Activated CD4-positive, alpha-beta T cell treated with anti-CD3 and anti-CD28 coated beads, Interleukin-2, amount 10 ng/mL, durations not matched to agents 7 days and 5 days (primary cell): ENCODE measurements at places on chromosomes 7 and 10.

DNA sequence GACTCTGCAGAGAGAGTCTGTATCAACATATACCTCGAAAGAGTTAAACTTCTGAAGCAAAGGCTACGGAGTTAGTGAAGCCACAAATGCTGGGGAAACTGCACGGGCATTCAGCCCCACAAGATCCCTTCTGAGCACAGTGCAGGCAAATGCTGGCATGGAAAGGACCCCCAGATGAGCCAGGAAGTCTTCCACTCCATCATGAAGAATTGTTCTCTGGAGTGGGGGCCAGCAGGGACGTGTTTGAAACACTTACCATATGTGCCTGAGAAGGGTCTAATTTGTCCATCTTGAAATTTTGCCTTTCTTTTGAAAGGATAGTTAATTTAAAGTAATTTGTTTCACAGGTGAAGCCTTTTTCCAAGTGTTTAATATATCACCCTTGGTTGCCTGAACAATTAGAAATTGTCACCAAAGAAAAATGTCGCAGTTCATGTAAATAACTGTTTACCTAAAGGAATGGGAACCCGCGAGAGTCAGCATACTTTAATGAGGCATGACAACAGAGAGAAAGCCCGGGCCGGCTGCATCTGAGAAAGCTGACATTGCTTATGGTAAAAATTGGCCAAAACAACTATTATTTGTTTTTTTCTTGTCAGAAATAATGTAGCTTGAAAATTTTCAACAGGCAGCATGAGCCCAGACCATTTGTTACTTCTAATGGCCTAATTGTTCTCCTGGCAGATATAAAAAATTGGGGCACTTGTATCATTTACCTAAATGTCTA is 287.6 kb upstream of the MGMT start:
- DNase-seq = no peak

GRCh38 chr10:52740913-52741675 is 31.5 kb downstream of the MBL2 start:
- peak; percentile 44 for DNase-seq

- DNase-seq = no peak
Observed at GRCh38 chr7:82507976-82508677, 64.5 kb upstream of the CACNA2D1 start.

DNA sequence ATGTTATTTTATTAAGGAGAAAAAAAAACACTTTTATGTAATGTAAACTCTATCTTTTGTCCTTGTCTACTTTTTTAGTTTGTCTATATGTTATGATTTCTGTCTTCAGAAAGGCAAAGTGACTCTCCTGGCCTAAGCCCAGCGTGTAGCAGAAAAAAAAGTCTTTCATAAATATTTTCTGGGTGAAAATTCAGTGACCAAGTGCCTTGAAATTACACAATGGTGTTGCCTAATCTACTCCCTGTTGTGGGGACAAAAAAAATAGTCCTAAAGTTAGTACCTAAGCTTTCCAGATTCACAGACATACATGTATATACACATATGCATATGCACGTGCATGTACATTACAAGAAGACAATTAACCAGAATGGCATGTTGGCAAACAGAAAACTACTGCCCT is 1257.8 kb upstream of the SORCS1 start:
- no peak for DNase-seq

- no peak for DNase-seq
Observed at GRCh38 chr10:33073641-33074415, 115.8 kb upstream of the ITGB1 start.

GRCh38 chr10:111117528-111118277 is 40.9 kb downstream of the ADRA2A start:
- no peak for DNase-seq

- no peak for DNase-seq
Observed at GRCh38 chr10:71309919-71310318, 9.1 kb upstream of the SLC29A3 start.

GRCh38 chr7:136492366-136492765 is 376.1 kb upstream of the CHRM2 start:
- no peak for DNase-seq

DNA sequence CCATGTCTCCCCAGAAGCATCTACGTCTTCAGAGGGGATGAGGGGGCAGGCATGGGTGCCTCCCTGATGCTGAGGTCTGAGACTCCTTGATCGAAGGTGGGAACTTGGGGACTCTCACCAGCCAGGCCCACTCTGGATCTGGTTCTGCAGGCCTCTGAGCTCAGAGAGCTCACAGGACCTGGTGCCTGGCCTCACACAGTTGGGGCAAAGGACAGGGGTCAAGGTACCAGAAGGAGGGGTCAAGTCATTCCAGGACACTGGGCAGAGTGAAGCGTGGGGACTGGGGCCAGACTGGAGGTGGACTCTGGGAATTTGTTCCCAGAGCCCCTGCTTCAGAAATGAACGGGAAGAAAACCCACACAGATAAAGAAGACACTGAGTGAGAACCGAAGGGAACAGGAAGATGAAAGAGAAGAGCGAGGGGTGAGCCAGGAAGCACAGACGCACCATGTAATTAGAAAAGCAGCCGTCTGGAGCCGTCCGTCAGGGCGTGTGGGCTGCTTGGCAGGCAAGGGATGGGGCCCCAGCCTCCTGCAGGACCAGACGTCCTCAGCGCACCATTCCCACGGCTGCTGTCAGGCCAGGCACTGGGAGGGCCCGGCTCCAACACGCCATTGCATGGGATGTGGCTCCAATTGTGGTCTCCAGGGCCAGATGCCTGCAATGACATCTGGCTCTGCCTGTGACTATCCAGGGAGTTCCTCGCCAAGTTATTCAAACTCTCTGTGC is 47.7 kb downstream of the ZCCHC24 start:
- no peak for DNase-seq

DNA sequence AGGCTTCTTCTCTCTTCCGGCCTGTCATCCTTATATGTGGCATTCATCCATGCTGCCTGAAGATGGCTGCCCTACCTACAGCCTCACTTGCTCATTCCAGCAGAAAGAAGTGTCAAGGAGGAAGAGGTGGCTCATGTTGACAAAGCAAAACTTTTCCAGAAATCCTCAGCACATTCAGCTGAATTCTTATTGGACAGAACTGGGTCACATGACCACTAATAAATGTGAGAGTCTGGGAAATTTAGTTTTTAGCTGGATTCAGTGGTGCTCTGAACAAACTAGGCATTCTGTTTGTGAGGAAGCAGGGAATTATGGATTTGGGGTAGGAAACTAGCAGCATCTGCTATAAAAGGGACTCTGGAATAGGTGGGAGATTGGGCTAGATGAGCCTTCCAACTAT is 58.6 kb downstream of the CHN2 start:
- DNase-seq = no peak

GRCh38 chr7:81937091-81937490 is 167.2 kb upstream of the HGF start:
- no peak for DNase-seq

DNA sequence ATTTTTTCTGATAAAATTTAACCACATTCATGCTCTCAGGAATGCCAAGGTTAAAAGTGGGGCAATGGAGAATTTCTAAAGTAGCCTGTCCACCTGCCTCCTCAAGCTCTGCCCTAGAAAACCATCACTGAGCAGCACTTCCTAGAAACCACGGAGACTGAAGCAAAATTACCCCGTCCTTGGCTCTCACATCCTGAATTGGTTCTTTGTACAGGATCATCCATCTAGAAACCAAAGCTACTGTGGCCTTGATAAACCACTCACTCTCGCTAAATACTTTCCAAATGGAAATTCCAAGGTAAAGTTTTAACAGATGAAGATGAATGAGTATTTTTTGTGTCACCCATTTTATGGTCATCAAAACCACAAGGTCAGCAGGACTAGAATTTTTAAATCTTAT is 96.6 kb downstream of the AVL9 start:
- DNase-seq = no peak

DNA sequence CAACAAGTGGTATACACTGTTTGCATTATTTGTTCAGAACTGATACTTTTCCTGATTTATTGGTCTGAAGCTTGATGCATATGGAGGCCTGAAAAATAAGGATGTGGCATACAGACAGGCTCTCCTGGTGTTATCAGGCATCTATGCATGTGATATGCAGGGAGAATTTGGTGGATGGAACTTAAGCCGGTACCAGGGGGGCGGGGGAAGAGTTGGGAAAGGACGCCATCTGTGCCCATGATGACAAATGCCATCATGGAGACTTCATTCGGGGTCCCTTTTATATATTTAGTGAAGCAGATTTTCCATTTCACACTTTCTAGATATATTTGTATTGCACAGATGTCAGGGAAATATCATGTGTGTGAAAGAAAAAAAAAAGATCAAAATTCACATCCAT is 5.4 kb downstream of the HECW1 start:
- no peak for DNase-seq

DNA sequence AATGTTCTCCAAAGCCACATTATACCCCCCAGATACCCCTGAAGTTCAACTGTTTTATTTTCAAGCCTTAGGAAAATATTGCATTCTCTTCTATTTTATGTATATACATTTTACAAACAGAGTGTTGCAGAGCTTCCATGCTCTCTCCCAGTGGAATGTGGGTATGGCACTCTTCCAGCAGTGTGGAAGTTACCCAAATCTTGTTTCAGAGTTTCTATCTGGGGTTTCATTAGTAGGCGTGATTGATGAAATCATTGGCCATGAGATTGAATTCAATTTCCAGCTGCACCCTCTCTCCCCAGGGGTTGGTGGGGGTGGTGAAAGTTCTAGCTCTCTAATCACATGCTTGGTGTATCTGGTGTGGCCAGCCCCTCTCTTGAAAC is 350.4 kb downstream of the RPS24 start:
- DNase-seq = no peak

DNA sequence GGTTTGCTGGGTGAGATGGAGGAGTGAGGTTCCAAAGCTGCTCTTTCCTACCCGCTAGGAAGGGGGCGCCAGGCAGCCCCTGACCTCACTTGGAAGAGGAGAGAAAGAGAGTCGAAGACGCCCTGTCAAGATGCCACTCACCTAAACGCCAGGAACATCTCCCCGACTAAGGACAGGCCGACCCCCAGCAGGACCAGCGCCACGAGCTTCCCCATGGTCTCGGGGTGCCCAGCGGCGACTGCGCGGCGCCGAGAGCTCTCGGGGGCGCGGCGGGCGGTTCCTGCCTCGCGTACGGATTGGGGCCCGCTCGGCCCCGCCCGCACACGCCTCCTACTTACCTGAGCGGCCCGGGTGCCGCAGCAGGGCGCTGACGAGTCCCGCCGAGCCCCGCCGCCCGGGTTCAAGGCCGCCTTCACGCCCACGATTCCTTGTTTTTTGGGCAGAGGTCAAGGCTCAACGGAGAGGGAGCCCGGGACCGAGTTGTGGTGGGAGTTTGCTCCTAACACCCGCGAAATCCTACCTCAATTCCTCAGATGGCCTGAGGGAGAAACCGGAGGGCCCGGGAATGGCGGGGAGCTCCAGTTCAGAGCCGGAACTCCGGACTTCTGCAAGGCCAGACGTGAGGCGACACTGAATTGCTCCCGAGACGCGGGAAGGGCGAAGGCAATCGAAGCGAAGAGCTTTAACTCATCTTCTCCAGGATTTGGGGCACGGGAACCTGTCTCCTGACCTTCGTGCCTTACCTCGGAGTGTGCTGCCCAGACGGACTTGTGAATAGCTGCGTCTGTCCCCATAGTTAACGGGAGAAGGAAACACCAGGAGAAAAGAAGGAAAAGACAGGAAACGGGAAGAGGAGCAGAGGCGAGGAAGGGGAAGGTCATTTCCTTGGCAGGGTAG is at the start of gene PON3:
Gene PON3 (minus strand): TSS at position 240 of the 897 bp plus-strand sequence. CDS start 25 bp downstream, at position 215.
- peak; percentile 13 for DNase-seq

- DNase-seq = no peak
Observed at GRCh38 chr10:130141460-130141859, 5.3 kb downstream of the GLRX3 start.

DNA sequence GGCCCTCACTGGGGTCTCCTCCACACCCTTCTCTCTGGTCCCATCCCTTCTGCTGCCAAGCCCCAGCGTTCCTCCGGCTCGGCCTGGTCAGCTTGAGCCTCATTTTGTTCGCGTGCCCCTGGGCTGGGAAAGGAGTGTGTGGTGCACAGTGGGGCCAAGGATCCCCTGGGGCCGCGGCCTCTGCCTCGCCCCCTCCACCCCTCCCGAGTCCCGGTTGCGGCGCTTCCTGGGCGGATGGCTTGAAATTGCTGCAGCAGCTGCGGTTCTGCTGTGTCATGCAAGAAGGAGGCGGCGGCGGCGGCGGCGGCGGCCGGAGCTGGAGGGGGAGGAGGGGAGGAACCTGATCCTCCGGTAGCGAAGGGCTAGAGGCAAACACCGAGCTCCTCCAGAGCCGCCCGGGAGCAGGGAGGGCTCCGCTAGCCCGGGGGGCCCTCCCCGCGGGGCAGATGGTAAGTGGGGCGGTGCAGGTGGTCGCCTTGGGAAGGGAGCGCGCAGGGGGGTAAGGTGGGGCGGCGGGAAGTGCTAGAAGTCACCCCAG is 217.8 kb upstream of the MKLN1 start:
- peak; percentile 78 for DNase-seq

DNA sequence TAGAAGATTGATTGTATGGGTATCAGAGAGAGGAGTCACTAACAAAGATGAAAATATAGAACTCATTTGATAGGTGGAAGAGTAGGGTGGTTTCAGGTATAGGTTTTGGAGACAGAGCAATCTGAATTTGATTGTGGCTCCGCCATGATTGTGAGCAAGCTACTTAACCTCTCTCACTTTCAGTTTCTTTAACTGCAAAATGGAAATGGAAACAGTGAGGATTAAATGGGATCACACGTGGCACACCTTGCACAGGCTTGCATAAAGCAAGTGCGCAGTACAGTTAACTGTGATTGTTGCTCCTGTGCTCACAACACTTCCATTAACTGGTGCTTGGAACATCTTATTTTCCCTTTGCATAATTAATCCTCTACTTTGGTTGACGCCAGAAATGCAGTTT is 54.9 kb downstream of the ATXN7L1 start:
- no peak for DNase-seq

DNA sequence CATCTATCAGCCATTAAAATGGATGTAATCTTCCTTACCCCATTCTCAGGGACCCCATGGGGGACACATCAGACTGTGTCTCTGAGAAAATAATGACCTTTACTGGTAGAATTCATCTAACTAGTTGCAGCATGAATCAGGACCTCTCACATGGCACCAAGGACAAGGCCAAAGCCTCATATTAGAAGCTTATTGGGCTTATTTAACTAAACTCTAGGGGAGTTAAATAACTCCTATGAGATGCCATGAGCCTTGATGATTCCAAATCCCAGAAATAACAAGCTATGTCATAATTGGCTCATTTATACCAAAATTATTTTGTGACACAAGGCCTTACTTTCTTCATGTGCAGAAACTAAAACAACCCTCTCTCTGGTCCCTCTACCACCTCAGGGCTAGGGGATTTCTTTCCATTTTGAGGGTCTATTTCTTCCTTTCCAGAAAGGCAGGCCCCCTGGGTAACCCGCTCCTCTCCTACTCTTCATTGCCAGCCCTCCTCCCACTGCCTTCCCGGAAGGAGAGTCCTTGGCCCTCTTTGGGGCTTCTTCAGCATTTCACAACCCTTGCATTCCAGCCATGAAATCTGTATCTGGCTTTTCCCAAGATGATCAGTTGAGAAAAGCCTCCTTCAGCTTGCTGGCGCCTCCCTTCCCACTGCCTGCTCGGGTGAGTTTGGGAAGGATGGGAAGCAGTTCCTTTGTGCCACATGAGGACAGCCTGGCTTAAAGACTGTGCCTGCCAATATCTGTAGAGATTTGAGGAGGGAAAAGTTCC is 41.8 kb upstream of the TRIM8 start:
- no peak for DNase-seq

- peak; percentile 29 for DNase-seq
Observed at GRCh38 chr10:60943316-60944057, 498 bp downstream of the RHOBTB1 start.
